ENCODE measurements at places on chromosomes 7 and 10. TPM values are rescaled to one million over a fixed set of nuclear protein-coding genes. Genes with fewer than 3 reads are reported as not detected.

- no peaks in the 10 kb centered on the region for H3K36me3 ChIP-seq
- DNase-seq: no peak
- no peak overlapping the region for H3K27ac ChIP-seq
- H3K4me3 ChIP-seq: no peak overlapping the region
Observed at GRCh38 chr7:11767148-11767547, 64.8 kb downstream of the THSD7A start.

GRCh38 chr7:157097569-157097968 is 41.2 kb upstream of the UBE3C start:
- H3K4me3 ChIP-seq: no peak overlapping the region
- H3K4me1 ChIP-seq: no peaks in the 10 kb centered on the region
- no peak overlapping the region for H3K27ac ChIP-seq
- no peaks in the 10 kb centered on the region for H3K36me3 ChIP-seq

- H3K27me3 ChIP-seq: no peaks in the 10 kb centered on the region
- H3K36me3 ChIP-seq: no peaks in the 10 kb centered on the region
- no peak for DNase-seq
- H3K4me1 ChIP-seq: peaks cover 27% of the 10 kb centered on the region
Observed at GRCh38 chr10:28305553-28305952, 2.7 kb upstream of the MPP7 start.

DNA sequence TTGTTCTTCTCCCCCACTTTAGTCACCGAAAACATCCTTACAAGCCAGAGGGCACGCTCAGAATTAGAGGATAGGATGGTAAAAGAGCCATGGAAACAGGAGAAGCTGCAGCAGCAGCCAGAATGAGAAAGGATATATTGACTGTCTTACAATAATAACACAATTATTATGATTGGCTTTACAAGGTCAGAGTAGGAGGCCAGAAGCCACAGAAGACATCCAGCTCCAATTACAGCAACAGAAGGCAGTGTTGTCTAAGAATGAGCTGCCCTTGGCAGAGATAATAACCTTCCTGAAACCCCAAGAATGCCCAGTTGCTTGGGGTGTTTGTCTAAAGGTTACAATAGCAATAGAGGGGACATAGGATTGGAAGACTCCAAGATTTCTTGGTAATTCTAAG is 168.8 kb downstream of the C1GALT1 start:
- H3K27ac ChIP-seq: no peak overlapping the region
- no peaks in the 10 kb centered on the region for H3K27me3 ChIP-seq
- H3K36me3 ChIP-seq: no peaks in the 10 kb centered on the region
- no peak overlapping the region for H3K4me3 ChIP-seq

GRCh38 chr10:5888843-5889623 is 660 bp downstream of the ANKRD16 start:
- peaks cover 45% of the 10 kb centered on the region for H3K4me1 ChIP-seq
- peak overlapping the region; percentile 94 for H3K27ac ChIP-seq
- H3K4me3 ChIP-seq: peak overlapping the region; percentile 92
- H3K36me3 ChIP-seq: no peaks in the 10 kb centered on the region
- H3K27me3 ChIP-seq: no peaks in the 10 kb centered on the region

DNA sequence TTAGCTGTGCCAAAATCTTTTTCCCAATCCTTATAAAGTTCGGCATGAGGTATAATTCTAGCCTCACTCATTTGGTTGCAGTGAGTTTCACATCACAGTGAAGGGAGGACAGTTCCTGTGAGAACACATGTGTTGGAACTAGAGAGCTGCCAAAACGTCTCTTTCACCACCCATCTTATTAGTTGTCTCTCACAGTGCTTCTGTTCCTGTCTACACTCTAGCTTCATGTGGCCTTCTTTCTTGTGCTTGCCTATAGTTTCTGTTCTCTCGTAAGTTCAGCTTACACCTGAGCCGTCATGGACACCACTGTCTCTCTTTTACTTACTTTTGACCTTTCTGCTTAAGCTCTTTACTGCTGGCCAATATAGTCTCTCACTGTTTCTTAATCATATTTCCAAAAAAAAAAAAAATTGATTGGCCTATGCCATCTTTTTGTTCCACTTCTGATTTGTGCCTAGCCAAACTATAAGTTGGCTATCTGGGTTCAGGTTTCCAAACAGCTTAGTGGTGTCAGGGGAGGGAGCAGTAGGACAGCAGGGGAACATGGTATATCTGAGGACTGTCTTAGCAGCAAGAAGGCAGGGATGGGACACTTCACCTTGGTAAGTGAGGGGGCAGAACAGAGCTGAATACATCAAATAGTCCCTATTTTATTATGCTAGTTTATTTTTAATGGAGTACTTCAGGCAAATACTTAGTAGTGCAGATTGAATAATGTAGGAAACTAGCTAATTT is 38.0 kb downstream of the ZNRF2 start:
- H3K4me1 ChIP-seq: peaks cover 16% of the 10 kb centered on the region
- peak overlapping the region; percentile 73 for H3K27ac ChIP-seq
- H3K4me3 ChIP-seq: peak overlapping the region; percentile 23
- no peak for DNase-seq
- H3K27me3 ChIP-seq: no peaks in the 10 kb centered on the region
- H3K36me3 ChIP-seq: peaks cover 17% of the 10 kb centered on the region

DNA sequence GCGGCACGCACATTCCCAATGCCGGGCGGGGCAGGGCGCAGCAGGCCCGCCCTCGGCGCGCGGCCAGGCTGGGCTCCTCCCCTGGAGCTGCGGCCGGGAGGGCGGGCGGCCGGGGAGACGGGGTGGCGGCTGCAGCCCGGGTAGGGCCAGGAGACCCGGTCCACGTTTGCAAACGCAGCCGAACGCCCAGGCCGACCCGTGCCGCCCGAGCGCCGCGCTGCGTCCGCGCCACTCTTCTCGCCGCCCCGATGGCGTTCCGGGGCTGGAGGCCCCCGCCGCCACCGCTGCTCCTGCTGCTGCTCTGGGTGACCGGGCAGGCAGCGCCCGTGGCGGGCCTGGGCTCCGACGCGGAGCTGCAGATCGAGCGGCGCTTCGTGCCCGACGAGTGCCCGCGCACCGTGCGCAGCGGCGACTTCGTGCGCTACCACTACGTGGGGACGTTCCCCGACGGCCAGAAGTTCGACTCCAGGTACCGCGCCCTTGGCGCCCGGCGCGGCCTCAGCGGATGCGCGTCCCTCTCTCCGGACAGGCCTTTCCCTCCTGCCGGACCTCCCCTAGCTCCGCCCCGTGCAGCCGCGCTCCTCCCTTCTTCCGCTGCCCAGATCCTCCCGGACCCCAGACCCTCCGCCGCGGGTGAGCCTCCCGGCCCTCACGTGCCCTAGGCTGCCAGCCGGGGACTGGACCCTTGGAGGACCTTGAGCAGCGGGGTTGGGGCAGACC is at the start of gene FKBP9:
FKBP9 (plus strand) TSS at position 115 of the 720 bp plus-strand sequence; CDS start at position 249, 134 bp downstream.
- H3K36me3 ChIP-seq: no peaks in the 10 kb centered on the region
- peaks cover 37% of the 10 kb centered on the region for H3K4me1 ChIP-seq
- no peak for DNase-seq
- H3K27me3 ChIP-seq: no peaks in the 10 kb centered on the region

DNA sequence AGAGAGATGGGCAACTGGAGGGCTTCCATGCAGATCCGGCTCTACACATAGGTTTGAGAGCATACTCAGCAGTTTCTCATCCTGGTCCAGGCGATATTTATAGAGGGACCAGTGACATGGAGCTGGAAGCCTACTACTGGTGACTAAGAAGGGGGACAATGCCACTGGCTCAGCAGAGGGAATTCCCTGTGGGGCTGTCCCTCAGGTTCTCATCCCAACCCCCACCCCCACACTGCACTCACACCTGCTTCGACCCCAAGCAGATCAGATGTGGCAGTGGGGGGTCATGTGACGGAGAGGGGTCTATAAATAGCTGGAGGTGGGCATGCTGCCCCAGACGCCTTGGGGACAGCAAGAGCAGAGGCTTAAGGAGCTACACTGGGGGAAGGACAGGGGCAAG is at the start of gene CLCN1:
CLCN1 (plus strand) TSS at position 336 of the 400 bp plus-strand sequence. CDS start 102 bp downstream, outside the sequence.
- peaks cover 12% of the 10 kb centered on the region for H3K4me1 ChIP-seq
- DNase-seq: no peak
- no peaks in the 10 kb centered on the region for H3K36me3 ChIP-seq
- no peak within 1 kb of the TSS for H3K4me3 ChIP-seq
- no peak within 1 kb of the TSS for H3K27ac ChIP-seq

- no peak overlapping the region for H3K27ac ChIP-seq
- H3K4me3 ChIP-seq: no peak overlapping the region
- no peaks in the 10 kb centered on the region for H3K27me3 ChIP-seq
- H3K4me1 ChIP-seq: no peaks in the 10 kb centered on the region
- no peak for DNase-seq
Observed at GRCh38 chr7:99011341-99011705, 132.6 kb downstream of the SMURF1 start.

DNA sequence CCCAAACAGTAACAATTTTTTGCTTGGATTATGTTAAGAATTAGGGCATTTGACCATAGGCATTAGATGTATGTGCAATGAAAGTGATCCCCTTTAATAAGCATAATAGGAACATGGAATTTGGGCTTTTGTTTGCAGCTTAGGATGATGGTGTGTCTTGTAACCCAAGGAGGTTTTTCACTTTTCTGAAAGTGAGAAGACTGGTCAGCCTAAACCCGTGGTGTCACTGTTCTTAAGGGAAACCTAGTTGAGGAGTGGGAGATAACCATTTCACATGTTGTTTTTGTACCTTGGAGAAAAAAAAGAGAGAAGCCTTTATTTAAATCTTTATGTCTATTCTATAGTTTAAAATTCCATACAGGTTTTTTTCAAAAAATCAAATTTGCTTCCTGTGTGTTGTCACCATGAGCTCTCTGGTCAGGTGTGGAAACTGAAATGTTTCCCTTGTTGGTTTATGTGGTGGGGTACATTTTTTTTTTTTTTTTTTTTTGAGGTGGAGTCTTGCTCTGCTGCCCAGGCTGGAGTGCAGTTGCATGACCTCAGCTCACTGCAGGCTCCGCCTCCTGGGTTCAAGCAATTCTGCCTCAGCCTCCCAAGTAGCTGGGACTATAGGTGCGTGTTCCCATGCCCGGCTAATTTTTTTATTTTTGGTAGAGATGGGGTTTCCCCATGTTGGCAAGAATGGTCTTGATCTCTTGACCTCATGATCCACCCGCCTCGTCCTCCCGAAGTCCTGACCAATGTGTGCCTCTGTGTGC is 7.7 kb downstream of the CCM2 start:
- no peaks in the 10 kb centered on the region for H3K36me3 ChIP-seq
- H3K4me1 ChIP-seq: peaks cover 7% of the 10 kb centered on the region
- H3K27ac ChIP-seq: no peak overlapping the region
- no peak overlapping the region for H3K4me3 ChIP-seq
- no peak for DNase-seq

- no peaks in the 10 kb centered on the region for H3K4me1 ChIP-seq
- H3K27ac ChIP-seq: no peak overlapping the region
- H3K36me3 ChIP-seq: no peaks in the 10 kb centered on the region
- DNase-seq: no peak
- no peak overlapping the region for H3K4me3 ChIP-seq
Observed at GRCh38 chr7:80244206-80244916, 109.7 kb downstream of the GNAI1 start.

GRCh38 chr10:43078986-43079273 is 2.1 kb downstream of the RET start:
- H3K27ac ChIP-seq: no peak overlapping the region
- DNase-seq: no peak
- H3K27me3 ChIP-seq: no peaks in the 10 kb centered on the region
- H3K4me1 ChIP-seq: peaks cover 31% of the 10 kb centered on the region

DNA sequence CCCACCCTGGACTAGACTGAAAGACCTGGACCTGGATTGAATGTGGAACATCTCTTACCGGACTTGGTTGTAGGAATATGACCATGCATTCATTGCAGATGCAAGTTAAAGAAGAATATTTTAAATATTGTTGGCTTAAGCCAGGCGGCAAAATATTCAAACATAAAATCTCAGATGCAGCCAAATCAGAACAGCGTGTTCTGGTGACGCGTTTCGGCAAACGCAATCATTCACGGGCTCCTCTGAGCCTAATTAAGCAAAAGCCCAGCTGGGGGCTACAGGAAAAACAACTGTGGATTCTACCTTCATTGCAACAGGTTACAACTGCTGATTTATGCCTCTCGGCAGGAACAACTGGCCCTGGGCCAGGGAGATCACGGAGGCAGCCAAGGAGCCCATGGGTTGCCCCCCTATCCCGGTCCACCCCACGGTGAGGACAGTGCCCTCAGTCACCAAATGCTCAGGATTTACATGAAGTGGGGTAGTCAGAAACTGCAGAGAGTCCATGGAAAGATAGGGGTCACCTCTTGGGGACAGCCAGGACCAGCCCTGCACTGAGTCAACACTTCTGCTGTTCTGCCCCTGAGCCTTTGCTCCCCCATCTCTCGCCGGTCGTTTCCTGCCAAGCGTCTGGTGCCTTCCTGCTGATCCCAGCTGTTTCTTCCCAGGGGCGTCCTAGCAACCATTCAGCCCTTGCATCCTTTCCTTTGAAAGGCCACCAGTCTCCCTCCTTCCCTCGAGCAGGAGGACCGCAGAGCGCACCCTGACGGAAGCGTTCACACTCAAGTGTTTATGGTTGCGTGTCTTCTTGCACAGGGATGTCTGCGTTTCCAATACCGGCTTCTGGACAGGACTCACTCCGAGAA is 64.4 kb upstream of the SFMBT2 start:
- DNase-seq: no peak
- no peaks in the 10 kb centered on the region for H3K27me3 ChIP-seq
- H3K4me3 ChIP-seq: no peak overlapping the region
- H3K4me1 ChIP-seq: no peaks in the 10 kb centered on the region
- peak overlapping the region; percentile 17 for H3K27ac ChIP-seq

DNA sequence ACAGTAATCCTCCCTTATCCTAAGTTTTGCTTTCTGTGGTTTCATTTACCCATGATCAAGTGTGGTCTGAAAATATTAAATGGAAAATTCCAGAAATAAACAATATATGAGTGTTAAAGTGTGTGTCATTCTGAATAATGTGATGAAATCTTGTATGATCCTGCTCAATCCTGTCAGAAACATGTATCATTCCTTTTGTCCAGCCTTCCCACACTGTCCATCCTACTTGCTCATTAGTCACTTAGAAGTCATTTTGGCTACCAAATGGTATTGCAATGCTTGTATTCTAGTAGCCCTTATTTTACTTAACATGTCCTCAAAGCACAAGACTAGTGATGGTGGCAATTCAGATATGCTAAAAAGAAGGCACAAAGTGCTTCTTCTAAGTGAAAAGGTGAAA is 1211.2 kb upstream of the SORCS1 start:
- no peak overlapping the region for H3K4me3 ChIP-seq
- H3K4me1 ChIP-seq: no peaks in the 10 kb centered on the region
- H3K27ac ChIP-seq: no peak overlapping the region
- H3K27me3 ChIP-seq: no peaks in the 10 kb centered on the region

The HOXA10 gene
- not detected for total RNA-seq

The AKR1B1 gene
- 33.0 TPM for total RNA-seq

The PTPRN2 gene
- total RNA-seq: 0.38 TPM

The BET1 gene
- total RNA-seq: 17.7 TPM

The HABP2 gene
- total RNA-seq: not detected
